ENCODE measurements at places on chromosomes 6 and 20. TPM values are rescaled to one million over a fixed set of nuclear protein-coding genes. Genes with fewer than 3 reads are reported as not detected.

- DNase-seq: no peak
Observed at GRCh38 chr6:50826037-50826761, 7.5 kb downstream of the TFAP2B start.

GRCh38 chr6:116084284-116084683 is 16.4 kb upstream of the NT5DC1 start:
- no peak for DNase-seq

GRCh38 chr6:124888581-124889371 is 73.5 kb upstream of the RNF217 start:
- no peak for DNase-seq

DNA sequence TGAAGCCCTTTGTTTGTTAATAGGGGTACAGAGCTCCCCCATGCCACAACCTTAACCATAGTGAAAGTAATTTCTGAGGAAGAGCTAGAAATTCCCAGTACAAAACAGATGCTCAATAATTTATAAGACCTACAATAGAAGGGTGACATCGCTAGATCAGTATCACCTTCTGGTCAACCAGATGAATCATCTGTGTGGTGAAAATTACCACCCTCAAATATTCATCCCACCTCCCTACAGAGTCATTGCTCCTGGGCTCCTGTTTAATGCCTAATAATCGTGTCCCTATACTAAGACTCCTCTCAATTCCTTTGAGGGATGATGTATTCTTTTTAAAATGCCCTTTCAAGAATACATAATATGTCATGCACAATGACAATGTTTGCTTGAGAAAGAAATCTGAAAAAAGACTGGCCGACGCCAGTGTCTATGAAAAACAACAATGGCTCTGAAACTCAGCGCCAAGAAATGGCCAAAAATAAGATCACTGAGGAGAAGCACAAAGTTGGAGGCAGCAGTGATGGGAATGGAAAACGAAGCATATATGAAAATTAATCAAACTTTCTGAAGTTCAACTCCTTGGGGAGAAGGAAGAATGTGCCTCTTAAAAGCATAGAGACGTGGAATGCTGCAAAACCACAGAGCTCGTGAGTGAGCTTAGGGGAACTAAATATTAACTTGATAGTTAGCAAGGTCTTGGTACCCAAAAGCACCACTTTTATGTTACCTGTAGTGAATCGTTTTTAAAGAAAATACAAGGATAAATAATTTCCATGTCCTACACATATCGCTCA is 11.0 kb upstream of the ADGRF5 start:
- DNase-seq: no peak

DNA sequence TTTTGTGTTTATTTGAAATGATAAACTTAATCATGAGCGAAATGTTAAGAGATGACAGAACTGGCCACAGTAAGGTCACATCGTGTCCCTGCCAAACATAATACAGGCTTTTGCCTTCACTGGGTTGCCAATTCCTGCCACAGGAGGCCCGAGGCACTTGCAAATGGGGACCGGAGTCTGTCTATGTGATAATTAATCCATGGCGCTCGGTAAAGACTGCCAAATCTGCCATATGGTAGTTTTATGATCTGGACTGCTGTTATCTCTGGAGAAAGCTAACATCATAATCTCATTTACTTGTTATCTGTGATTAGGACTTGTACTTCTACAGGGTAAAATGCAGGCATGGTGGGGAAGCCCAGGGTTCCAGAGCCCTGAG is 170.5 kb upstream of the TSHZ2 start:
- DNase-seq: no peak

- DNase-seq: no peak
Observed at GRCh38 chr6:17565399-17565798, 34.7 kb upstream of the FAM8A1 start.

DNA sequence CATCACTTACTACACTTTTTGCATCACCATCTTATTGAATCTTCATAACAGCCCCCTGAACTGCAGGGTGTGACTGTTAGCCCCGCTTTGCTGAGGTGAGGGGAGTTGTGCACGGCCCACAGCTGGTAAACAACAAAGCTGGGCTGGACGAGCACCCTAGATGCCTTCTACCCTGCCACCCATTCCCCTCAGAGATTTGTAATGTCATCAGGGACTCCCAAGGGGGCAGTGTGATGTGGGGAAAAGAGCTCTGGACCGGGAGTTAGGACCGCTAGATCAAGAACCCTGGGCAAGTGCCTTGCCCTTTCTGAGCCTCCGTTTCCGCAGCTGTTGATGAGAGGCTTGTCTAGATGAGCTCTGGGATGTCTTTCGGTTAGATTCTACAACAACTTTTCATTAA is 20.9 kb downstream of the PKIG start:
- no peak for DNase-seq

GRCh38 chr6:80454661-80455365 is 348.3 kb downstream of the BCKDHB start:
- no peak for DNase-seq

DNA sequence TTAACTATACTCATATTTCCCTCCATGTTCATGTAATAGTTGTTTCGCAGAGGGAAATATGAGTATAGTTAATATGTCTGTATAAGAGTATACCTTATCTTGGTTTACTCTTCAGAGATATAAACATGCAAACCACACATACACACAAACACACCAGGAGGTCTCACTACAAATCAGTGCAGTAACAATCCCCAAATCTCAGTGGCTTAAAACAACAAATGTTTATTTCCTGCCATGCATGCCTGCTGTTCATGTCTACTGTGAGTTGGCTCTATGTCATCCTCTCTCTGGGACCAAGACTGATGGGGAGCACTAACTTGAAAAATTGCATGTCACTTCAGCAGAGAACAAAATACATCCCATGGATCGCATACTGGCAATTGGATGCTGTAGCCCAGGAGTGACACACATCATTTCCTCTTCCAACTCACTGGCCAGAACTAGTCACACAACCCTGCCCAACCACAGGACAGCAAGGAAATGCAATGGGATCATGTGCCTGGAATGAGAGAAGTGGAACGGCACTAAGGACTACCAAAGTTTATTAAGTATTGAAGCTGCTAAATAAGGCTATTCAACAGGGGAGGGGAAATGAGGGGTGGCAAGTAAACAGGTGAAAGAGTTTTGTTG is 89.0 kb upstream of the DTNBP1 start:
- no peak for DNase-seq

DNA sequence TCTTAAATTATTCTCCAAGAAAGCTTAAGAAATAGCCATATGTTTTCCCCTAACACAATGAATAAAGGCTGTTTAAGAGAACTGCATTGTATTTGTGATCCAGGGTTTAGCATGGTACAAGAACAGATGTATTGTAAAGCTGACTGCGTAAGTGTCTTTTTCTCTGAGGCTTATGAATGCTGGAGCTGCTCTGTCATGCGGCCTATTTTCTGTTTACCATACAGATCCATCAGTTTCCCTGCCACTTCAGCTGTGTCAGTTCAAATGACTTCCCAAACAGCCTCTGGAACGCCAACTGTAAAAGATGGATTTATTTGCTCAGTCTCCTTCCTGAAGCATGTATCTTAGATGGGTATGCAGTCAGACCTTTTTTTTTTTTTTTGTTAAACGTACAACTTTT is 419.3 kb upstream of the HS3ST5 start:
- no peak for DNase-seq

GRCh38 chr6:715709-716491 is 23.0 kb upstream of the EXOC2 start:
- no peak for DNase-seq

DNA sequence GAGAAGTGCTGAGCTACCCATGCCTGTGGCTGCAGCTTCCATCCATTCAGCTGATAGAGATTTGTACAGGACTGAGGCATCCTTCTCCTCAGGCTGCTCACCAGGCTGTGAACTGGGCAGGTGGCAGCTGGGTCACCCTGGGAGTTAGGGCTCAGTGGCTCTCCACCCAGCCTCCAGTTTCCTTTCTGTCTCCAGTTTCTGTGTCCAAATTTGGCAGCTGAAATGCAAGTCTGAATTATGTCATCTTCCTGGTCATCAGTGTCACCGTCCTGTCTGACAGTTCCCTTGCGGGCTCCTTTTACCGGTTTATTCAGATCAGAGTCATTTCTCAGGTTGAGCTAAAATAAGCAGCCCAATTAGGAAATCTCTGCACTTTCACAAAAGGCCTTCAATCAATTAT is 93.3 kb downstream of the EDN1 start:
- no peak for DNase-seq

DNA sequence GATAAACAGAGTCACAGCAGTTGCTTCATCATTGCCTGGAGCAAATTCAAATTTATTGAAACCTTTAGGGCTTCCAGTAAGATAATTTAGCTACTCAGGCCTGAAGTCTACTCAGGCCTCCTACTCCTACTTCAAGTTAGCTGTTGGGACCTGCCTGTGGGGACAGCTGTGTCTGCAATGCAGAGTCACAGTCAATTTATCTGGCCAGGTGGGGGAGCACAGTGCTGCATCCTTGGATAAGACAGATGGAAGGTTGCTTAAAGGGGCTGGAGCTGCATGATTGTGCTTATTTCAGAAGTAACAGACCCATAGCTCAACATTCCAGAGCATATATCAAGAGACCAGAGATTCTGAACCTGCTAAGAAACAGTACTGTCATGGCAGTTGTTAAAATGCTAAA is 932.1 kb downstream of the QKI start:
- no peak for DNase-seq

DNA sequence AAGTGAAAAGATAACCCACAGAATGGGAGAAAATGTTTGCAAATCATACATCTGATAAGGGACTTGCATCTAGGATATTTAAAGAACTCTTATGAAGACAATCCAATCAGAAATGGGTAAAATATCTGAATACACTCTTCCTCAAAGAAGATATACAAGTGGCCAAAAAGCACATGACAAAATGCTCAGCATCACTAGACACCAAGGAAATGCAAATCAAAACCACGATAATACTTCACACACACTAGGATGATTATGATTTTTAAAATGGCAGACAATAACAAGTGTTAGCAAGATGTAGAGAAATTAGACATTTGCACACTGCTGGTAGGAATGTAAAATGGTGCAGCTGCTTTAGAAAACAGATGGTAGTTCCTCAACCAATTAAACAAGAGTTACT is 34.8 kb upstream of the SIRT5 start:
- DNase-seq: no peak

- no peak for DNase-seq
Observed at GRCh38 chr6:100730001-100730980, 150.8 kb downstream of the ASCC3 start.

DNA sequence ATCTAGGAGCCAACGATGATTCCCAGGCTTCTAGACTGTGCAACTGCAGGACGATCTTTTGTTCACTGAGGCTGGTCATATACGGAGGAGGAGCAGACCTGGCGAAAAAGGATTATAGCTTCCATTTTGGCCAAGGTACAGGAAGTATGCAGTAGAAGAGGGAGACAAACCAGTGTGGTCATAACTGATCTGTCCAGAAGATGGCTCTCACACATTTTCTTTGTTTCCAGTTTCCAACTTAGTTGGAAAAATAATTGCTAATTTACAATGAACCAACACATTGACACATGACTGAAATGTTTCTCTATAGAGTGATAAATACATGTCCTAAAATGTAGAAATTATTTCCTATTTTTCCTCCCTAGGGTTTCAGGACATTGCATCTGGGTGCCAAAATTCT is 364.1 kb upstream of the BTBD3 start:
- no peak for DNase-seq

Gene POU3F2
- total RNA-seq: not detected

Gene THBS2
- 28.3 TPM for total RNA-seq

Gene CRYBG1
- 54.5 TPM for total RNA-seq

Gene FGD2
- 2.5 TPM for total RNA-seq

Gene MLIP
- not detected for total RNA-seq

Gene HLA-DQB2
- not detected for total RNA-seq

Gene IRF4
- total RNA-seq: 7.4 TPM

Gene DEFB124
- total RNA-seq: not detected

Data from Peyer's patch (tissue), 4 donors.